ENCODE measurements at places on chromosomes 3 and 15.
A peak's percentile ranks its signal among the peaks of the same experiment; 100 is the strongest.

- DNase-seq, result no peak
These were observed 394.8 kb downstream of the TUSC7 start for GRCh38 chr3:117104381-117104780.

DNA sequence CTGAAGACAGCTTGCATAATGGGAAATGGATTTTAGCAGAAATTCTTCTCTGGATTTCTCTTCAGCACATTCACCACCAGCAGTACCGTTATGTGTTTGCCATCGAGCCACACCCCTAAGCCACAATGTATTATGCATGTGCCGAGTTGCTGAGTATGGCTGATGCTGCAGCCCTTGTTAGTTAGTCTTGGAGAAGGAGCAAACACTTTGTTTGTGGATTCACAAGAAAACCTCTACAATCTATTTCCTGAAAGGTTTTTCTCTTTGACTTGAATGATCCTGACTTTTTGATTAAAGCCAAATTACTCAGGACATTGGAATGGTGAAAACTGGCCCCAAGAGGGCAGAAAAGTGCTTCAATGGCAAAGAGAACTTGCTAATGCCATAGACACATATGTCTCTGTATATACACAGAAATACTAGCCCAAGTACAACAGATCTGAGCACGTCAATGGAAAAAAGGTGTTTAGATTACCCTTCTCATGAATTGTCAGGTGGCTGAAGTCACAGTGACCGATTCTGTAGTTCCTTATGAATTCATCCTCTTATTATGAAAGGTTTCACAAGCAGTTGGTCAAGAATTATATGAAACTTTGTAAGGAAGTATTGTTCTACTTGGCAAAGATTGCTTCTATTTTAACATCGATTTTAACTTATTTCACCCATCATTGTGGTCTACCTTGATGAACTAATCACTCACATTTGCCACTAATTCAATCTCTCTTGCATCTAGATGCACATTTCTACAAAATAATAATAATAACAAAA, 103.0 kb downstream of the P3H2 start:
- DNase-seq, result peak; percentile 85

GRCh38 chr3:181752202-181752671, 40.5 kb downstream of the SOX2 start:
- no peak for DNase-seq

- DNase-seq, result no peak
These were observed 9.8 kb upstream of the ITGB5 start for GRCh38 chr3:124896824-124897526.

- peak; percentile 53 for DNase-seq
These were observed 29.4 kb upstream of the ATP8B4 start for GRCh38 chr15:50148362-50148963.

DNA sequence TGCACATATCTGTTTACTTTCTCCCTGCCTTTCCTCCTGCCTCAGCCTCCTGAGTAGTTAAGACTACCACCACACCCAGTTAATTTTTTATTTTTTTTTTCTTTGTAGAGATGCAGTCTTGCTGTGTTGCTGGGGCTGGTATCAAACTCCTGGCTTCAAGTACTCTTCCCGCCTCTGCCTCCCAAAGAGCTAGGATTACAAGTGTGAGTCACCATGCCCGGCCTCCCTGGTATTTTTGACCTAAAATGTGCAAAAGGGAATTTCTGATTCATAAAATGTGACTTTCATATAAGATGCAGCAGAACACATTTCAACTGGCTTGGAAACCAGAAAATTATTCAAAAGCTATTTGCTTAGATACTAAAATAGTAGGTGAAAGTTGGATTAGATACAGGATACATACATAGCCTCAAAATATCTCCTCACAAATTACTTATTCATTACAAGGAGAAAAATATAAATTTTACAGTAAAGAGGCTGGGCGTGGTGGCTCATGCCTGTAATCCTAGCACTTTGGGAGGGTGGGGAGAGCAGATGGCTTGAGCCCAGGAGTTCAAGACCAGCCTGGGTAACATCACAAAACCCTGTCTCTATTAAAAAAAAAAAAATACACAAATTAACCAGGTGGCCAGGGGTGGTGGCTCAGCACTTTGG, 32.0 kb downstream of the MAP4 start:
- DNase-seq, result peak; percentile 92

DNA sequence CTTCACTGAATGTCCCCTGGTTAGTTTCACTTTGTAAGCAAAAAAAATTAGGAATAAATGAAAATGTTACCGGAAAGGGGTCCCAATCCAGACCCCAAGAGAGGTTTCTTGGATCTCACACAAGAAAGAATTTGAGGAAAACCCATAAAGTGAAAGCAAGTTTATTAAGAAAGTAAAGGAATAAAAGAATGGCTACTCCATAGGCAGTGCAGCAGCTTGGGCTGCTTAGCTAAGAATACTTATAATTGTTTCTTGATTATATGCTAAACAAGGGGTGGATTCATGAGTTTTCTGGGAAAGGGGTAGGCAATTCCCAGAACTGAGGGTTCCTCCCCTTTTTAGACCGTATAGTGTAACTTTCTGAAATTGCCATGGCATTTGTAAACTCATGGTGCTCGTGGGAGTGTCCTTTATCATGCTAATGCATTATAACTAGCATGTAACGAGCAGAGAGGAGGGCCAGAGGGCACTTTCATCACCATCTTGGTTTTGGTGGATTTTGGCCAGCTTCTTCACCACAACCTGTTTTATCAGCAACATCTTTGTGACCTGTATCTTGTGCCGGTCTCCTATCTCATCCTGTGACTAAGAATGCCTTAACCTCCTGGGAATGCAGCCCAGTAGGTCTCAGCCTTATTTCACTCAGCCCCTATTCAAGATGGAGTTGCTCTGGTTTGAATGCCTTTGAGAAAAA, 41.0 kb upstream of the CMSS1 start:
- DNase-seq, result no peak

GRCh38 chr3:124514683-124515082, 215.6 kb upstream of the UMPS start:
- peak; percentile 8 for DNase-seq

GRCh38 chr3:6912240-6912639, 51.3 kb downstream of the GRM7 start:
- DNase-seq, result no peak

- no peak for DNase-seq
These were observed 39.7 kb upstream of the PIK3R4 start for GRCh38 chr3:130786306-130786705.

DNA sequence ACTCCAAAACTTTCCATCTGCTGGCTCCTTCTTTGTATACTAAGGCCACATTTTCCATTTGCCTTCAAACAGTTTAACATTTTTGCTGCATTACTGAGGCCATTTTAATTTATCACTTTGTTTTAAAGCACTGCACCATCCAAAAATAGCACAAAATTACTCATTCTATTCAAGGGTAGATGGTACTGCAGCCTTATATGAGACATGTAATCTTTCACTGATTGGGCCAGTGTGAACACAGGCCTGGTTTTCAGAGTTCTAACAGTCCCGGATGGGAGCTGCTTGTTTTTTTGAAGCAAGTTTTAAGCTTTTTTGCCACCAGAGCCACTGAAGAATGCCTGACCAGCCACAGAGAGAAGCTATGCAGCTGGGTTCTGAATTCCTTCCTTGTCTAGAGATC, 172.3 kb upstream of the TSC22D2 start:
- DNase-seq, result peak; percentile 92

GRCh38 chr3:50490424-50490823, 13.0 kb downstream of the CACNA2D2 start:
- no peak for DNase-seq

DNA sequence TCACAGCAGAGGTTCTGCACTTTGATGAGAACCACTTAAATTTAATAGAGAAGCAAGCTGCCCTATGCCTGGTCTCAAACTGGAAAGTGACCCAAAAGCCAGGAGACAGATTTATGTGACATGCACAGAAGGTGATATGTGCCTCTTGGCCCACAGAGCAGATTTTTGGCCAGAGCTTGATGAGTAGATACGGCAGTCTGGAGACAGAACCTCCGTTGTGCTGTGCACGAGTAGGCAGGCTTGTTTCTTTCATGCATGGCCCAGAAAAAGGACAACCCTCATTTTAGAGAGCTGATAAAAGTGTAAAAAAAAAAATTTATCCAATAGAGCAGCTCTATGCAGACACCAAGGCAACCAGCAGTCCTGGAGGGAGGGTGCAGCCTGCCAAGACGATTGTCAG, 423.1 kb downstream of the CNTN6 start:
- DNase-seq, result no peak

GRCh38 chr15:85744579-85744978, 50.1 kb downstream of the KLHL25 start:
- DNase-seq, result no peak

DNA sequence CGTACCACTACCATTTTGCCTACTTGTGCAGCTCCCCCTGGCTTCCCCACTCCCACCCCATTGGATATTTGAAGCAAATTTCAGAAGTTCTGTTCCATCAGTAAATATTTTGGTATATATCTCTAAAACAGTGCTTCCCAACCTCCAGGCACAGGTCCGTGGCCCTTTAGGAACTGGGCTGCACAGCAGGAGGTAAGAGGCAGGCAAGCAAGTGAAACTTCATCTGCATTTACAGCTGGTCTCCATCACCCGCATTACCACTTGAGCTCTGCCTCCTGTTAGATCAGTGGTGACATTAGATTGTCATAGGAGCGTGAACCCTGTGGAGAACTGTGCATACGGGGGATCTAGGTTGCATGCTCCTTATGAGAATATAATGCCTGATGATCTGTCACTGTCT, 97.2 kb upstream of the LRRFIP2 start:
- DNase-seq, result no peak

DNA sequence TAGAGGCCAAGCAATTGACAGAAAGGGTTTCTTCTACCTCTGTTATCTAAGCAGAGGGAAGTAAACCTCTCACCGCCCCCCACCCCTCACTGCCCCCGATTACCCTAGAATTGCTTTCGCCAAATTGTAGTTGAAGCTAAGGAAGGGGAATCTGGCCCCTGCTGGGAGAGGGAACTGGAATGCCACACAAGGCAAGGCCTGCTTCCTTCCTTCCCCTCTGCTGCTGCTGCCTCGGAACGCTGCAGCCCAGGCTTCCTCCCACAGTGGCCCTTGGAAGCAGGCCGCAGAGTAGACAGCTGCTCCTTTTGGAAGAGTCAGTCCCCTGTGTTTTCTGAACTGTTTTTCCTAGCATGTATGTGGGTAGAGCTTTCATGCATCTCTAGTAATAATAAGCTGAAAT, 21.6 kb downstream of the RLBP1 start:
- no peak for DNase-seq

DNA sequence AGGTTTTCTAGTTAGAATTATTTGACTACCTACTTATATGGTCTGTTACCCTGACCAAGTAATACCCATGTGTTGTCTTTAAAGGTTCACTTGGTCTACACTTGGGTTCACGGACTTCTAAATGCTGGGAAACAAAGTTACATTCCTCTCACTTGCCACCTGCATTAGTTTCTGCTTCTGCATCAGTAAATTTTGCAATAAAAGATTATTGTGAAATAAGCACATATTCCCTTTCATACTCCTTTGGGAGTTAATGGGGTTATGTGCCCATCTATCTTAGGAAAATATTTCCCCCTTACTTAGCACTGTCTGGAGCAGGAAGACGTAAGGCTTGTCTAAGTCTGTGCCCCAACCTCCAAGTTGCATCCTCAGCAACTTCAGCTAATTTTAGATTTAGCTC, 160.7 kb downstream of the FRMD5 start:
- DNase-seq, result no peak

GRCh38 chr3:182410051-182410450, 383.3 kb upstream of the ATP11B start:
- no peak for DNase-seq

GRCh38 chr15:70246623-70247220, 149.0 kb upstream of the TLE3 start:
- no peak for DNase-seq

DNA sequence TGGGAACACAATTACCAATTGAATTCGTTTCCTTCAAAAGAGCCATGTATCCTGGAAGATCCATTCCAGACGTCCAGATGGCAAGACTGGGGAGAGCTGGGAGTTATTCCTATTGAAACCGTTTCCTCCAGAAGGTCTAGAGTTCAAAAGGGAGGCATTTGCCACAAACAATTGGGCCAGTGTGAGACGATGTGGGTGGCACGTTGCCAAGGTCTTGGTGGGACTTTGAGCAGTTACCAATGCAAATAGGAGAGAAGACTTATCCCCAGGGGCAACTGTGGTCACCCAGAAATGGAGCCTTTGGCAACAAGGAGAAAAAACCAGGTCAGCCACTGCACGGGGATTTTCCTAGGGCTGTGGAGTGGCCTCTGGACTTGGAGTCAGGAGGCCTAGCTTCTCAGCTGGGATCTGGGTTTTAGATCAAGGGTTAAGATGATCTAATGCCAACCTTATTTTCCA, 29.6 kb upstream of the TLE3 start:
- no peak for DNase-seq

GRCh38 chr3:183777016-183777618, 48.3 kb downstream of the MAP6D1 start:
- no peak for DNase-seq

GRCh38 chr15:55661428-55661827, 73.3 kb upstream of the PYGO1 start:
- peak; percentile 8 for DNase-seq

DNA sequence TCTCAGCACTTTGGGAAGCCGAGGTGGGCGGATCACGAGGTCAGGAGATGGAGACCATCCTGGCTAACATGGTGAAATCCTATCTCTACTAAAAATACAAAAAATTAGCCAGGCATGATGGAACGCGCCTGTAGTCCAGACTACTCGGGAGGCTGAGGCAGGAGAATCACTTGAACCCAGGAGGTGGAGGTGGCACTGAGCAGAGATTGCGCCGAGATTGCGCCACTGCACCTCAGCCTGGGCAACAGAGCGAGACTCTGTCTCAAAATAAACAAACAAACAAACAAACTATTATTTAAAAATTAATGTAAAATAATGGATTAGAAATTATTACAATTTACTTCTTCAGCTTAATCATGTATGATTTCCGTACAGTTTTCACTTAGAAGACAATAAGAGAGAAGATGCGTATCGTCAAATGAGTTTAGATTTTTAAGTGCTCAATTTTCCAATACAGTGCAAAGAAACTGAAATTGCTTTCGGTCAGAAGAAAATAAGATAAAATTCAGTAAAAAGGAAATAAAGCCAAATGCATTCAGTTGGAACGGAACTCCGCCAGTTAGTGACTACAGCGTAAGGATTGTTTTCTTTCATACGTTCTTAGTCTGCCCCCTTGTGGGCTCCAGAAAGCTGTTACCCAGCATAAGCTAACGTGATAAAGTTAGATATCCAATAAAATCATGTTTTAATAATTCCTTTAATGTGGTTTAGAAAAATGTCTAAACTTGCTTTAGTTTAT, 24.8 kb downstream of the AADAC start:
- DNase-seq, result peak; percentile 84

DNA sequence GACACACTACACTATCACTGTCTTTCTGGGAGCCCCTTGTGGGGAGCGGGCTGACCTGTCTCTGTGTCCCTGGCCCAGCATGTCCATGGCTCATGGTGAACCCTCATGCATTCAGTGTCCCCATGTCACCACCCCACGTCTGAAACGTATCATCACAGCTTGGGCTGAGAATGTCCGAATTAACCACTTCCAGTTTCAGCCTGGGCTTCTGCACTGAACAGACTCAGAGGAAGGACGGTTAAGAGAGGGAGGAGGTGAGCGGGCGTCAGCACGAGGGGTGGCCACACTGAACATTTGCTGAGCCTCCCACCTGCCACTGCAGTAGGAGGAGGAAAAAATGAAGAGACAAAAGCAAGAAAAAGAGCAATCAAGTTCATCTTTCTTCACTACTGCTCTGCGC, 30.5 kb downstream of the ATP2B2 start:
- DNase-seq, result no peak

GRCh38 chr3:105413343-105413887, 46.7 kb downstream of the ALCAM start:
- DNase-seq, result no peak
